ENCODE measurements at places on chromosomes 16 and 17.

DNA sequence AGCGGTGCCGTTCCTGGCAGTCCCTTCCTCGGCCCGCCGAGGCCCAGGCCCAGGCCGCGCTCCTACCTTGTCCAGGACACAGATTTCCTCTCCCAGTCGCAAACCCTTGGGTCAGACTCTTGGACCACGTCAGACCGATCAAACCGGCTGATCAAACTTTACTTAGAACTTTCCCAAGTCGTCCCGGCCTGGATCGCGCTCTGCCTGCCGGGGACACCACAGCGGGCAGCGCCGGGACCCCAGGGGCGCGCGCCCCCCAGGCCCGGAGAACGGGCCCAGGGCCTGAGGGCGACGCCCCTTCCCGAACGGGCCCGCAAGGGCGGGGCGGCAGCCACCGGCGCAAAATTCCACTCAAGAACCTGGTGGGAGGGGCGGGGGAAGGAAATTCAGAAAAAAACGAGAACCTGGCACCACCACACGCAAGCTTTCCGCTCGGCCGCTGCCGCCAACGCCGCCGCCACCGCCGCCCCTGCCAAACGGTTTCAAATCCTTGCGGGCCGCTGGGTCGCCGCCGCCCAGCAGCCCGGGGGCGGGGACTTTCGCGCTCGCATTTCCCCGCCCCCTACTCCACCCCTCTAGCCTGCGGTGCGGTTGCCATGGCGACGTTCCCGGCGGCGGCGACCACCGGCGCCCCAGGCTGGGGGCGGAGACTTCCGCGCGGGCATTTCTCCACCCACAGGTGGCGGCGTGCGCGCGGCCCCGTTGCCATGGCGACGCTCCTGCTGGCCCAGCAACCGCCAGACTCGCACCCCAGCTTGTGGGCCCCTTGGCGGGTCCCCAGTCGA lies at the start of gene CEP112:
Gene CEP112, minus strand, starts transcription at position 541 of the 785 bp plus-strand sequence.
- peak; percentile 81 for DNase-seq

GRCh38 chr16:66930189-66930588 lies 4.0 kb downstream of the CIAO2B start:
- no peak for DNase-seq

DNA sequence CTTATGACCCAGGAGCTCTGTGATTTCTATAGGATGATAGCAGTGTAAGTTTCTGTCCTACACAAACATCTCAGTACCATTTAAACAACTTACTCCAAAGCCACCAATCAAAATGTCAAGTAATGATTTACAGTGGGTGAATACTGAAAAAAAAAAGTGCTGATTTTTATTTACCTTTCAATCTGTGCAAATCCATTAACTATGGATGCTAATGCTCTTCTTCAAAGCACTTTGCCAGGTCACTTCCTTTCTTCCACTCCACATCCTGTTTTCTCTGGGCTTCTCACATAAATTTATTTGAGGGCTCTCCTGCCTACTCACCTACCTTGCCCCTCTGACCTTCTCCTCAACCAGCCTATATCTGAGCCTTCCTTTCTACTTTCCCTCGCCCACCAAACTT lies 101.6 kb downstream of the SKAP1 start:
- no peak for DNase-seq

DNA sequence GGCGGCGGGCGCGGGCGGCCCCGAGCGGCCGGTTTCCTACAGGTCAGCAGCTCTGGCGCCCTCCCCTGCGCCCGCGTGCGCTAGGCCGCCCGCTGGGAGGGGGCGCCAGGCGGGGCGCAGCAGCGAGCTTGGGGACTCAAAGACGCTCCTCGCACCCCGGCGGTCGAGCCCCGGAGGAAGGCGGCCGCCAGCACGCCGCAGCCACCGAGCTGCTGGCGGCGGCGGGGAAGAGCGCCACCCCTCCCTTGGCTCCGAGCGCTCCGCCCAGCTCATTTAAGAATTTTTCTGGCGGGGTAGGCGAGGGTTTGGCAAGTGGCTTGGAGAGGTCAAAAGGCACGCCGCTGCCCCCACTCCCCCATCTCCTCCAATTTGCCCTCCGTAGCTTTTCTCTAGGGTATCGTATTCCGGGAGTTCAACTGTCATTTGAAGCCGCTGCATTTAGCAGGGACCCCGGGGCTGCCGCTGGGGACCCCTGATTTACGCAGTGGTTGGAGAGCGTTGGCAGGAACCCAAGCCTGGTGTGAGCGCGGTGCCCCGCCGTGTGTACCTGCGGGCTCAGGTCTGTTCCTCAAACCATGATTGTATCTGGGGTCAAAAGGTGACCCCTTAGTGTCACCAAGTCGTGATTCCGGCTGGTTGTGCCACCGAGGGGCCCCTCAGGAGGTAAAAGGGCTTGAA lies 59.5 kb upstream of the GSE1 start:
- DNase-seq, result peak; percentile 27

DNA sequence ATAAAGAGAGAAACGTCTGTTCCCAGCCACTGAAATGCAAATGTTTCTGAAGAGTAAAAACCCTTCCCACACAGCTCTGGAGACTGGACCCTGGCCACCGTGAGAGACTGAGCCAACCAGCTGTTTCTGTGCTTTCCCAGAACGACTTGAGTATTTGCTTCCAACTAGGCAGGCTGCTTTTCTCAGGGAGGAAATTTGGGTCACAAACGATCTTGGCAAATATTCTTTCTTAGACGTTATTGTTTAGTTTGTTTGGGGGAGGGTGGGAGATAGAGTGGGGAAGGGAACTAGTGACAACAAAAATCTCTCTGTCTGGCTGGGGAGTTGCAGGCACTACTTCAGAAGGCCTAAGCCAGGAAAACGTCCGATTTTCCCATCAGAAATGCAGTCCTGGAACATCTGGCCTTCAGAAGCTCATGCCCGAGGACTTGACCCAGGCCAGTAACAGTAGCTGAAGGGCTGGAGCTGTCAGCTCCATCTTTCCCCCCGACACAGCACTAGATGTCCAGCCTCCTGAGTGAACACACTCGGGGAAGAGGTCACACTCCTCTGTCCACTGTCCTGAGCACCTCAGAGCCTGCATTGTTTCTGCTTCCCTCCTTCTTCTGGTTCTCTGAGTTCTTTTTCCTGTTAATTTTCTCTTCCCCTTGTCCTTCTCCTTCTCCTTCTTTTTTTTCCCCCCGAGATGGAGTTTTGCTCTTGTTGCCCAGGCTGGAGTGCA lies 4.0 kb downstream of the CCDC92B start:
- DNase-seq, result no peak

DNA sequence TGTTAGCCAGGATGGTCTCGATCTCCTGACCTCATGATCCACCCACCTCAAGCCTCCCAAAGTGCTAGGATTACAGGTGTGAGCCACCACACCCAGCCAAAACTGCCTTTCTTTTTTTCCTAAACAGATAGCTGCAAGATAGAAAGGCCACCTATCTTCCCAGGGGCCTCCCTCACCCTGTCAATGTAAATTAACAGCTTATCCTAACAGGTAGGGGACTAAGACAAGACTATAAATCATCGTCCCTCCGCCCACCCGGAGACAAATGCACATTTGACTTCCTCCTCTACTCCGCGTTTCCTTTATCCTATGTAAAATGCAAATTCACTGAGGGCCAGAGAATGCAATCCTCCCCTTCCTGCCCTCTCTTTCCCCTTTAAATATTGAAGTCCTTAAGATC lies 71.4 kb downstream of the MARF1 start:
- no peak for DNase-seq

DNA sequence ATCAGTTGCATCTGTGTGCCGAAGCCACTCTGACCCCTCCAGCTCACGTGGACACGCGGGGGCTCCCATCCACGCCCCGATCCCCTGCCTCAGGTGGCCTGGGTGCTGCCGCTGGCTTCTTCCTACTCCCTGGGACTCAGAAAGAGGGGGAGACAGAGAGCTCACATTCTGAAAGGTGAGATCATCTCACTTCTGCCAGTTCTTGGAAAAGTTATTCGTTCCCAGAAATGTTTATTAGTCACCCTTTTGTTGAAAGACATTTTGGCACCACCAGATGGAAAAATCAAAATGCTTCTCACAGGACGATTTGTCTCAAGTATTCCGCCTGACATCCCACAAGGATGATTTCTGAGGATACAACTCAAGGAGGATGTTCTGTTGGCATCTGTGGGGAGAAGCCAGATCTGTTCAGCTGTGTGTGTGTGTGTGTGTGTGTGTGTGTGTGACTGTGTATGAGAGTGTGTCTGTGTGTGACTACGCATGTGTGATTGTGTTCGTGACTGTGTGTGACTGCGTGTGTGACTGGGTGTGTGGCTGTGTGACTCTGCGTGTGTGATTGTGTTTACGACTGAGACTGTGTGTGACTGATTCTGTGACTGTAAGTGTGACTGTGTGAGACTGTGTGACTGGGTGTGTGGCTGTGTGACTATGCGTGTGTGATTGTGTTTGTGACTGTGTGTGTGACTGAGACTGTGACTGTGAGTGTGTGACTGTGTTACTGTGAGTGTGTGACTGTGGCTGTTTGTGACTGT lies 207.3 kb downstream of the NTN1 start:
- DNase-seq, result no peak

DNA sequence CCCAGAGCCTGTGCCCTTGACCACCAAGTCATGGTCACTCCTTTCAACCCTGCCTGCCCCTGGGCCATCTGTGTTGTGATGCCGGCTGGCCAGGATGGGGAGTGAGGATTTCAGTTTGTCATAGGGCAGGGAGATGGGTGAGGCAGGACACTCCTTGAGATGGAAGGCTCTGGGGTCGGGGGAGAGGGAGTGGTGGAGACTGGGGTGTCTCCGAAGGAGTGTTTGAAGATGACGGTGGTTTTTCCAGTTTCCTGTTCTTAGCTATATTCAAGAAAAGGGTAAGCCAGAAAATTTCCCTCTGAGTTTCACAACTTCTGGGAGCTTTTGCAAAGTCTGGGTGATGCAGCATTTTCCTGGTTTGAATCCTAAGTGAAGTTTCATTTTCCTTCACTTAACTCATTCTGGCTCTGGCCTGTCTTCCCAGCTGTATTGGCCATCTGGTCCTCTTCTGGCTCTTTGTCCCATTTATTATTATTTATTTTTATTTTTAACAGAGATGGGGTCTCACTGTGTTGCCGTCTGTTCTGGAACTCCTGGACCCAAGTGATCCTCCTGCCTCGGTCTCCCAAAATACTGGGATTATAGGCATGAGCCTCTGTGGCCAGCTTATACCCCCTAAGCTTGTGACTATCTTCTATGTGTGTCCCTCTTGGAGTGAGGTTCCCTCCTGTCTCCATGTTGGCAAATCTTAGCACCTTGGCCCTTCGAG lies 27.7 kb downstream of the ABCC1 start:
- DNase-seq, result no peak

DNA sequence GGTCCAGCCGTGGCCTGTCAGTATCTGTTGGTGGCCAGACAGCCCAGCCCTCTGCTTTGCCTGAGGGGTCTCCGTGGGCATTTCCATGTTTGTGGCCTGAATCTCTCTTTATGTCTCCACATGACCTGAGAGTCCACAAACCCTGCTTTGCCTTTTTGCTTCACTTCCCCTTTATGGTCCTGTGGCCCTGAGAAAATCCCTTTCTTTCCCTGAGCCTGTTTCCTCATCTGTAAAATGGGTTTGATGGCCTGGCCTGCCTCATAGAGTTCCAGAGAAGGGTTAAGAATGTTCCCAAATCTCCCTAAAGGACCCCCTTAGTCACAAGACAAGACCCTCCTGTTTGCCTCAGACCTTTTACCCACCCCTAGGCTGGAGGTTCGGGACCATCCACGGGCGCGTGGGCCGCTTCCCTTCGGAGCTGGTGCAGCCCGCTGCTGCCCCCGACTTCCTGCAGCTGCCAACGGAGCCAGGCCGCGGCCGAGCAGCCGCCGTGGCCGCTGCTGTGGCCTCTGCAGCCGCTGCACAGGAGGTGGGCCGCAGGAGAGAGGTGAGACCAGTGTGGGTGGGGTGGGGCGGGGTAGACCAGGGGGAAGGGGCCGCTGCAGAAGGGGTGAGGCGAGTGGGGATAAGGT lies 26.2 kb upstream of the ALKBH5 start:
- no peak for DNase-seq

DNA sequence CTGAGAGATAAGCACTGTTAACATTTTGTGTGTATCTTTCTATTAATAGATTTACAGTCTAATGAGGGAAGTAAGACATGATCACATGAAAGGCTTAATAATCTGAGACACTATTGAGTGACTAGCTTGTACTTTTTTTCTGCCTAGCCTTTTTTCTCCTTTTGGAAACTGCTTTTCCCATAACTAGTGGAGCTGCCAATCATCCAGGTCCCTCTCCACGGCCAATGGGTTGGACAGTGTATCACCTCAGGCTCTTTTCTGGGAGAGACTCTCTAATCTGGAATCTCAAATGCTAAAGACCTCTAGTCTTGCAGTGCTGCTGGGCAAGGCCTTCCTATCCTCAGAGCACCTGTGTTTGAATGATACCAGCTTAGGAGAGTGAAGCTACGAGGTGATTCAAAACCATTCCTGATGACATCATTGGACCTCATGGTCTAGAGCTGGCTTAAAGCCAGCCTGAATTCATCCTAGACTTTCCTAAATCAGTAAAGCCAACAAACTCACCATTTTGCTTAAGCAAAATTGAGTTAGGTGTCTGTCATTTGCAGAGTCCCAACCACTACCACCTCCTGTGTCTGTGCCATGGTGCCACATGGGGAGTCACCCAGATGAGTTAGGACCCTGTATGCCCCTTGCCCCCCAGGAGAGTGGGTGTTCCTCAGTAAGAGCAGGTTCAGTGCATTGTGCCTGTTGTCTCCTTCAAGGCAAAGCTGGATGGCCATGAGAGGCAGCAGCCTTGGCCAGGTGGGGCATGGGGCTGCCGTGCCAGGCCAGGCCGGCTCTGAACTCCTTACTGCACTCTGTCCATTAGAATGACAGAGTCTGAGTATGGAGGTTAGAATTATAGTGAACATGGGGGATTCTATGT lies 62.9 kb downstream of the SPECC1 start:
- no peak for DNase-seq

DNA sequence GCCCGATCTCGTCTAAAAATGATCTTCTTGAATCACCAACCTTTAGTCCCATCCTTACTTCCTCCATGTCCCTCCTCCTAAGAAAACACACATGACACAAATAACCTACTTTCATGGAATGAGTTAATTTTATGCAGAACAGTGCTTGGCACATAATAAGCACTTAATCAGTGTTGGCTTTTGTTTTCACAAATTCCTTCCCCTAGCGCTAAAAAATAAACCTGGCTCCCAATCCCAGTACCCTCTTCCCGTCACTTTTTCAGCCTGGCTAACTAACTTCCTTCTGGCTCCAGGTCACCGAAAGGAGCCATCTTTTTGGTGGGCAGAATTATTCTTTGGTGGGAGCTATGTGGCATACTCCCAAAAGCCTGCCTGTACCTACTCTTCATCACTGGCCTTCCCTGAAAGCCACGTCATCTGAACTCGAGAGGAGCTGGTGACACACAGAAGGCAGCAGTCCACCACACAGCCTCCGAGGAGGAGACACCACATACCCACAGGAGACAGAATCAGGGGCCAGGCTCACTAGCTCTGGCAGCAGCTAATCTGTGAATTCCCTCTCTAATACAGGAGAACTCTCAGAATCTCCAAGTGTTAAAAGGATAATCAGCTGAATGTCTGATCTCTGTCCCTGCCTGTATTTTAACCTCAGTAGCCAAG lies 114.5 kb downstream of the SMG6 start:
- DNase-seq, result no peak

GRCh38 chr16:54026456-54026855 lies 260.1 kb downstream of the IRX3 start:
- no peak for DNase-seq

- DNase-seq, result no peak
Observed at GRCh38 chr17:59454633-59455105, 110.7 kb upstream of the DHX40 start.
